Muscle of back (tissue), 13 donors: ENCODE measurements at places on chromosomes 3 and 15.

DNA sequence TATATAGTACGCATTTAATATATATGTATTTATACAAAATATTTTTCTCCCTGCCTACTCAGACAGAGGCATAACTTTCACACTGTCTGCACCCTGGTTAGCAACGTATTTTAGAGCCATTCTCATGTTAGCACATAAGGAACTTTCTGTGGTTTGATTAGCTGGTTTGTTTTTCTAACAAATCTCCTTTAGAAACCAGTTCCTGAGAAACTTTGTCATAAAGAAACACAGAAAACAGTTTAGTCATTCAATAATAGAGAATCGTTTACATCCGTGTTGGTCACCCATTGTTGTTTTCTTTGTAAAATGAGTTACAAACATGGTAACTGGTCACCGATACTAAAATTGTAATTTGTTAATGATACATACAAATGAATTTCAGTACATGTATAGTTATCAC is 5.9 kb upstream of the NGRN start:
- DNase-seq: no peak

DNA sequence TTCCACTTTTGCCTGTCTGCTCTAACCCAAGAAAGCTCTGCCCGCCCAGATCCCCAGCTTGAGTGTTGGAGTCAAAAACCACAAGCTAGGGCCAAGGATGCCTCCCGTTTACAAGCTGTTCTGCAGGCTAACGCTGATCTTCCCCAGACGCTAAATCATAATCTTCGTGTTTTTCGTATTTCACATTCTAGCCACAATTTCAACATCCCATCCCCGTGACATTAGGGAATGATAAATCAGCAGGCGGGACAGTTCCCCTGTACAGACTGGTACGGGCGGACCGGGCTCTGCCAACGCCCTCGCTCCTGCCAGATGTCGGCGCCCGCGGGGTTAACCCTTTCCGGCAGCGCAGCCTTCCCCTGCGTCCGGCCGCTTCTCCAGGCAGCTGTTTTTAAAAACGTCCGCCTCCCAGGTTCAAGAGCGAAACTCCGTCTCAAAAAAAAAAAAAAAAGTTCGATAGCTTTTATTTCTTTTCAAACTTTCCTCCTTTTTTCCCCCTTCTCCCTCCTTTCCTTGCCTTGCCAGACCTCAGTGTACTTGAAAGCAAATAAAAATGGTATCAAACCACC is 81.0 kb upstream of the BNC1 start:
- DNase-seq: peak; percentile 33

GRCh38 chr3:108024146-108024850 is 66.5 kb downstream of the CD47 start:
- no peak for DNase-seq

DNA sequence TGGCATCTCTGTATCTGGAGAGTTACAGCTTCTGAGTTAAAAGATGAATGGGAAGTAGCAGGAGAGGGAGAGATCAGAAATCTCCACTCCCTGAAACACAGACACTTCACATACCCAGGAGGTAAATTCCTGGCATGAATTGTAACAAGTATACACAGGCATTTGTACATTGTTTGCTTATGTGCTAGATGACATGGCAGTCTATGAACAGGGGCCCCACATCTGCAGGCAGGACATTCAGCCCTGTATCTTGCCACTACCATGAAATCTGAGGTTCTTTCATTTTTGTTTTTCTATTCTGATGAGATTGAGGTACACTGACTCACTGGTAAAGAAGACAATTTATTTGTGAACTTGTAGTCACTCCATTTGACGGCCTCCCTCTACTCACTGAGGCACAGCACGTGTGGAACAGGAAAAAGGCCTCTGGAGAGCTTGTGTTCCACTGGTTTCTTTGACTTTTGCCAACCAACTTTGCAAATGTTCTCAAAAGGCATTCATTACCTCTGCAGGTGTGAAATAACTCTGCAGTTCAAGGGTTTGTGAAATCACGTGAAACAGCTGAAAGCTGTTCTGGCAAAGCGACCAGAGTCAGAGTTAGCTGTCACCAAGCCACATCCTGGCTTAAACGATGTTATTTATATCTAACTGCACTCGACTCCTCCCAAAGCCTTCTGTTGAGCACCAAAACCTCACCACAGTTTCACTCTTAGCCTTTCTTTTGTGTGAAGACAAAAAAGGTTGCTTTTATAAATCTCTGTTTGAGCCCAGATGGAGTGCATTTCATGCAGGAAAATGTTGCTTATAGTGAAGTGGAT is 401.3 kb upstream of the CFAP20DC start:
- DNase-seq: peak; percentile 25

GRCh38 chr15:74464216-74464615 is 3.3 kb upstream of the UBL7 start:
- DNase-seq: no peak

GRCh38 chr3:190528706-190529105 is 14.8 kb downstream of the IL1RAP start:
- DNase-seq: no peak
